Erythroblast (primary cell): ENCODE measurements at places on chromosomes 3 and 15.

DNA sequence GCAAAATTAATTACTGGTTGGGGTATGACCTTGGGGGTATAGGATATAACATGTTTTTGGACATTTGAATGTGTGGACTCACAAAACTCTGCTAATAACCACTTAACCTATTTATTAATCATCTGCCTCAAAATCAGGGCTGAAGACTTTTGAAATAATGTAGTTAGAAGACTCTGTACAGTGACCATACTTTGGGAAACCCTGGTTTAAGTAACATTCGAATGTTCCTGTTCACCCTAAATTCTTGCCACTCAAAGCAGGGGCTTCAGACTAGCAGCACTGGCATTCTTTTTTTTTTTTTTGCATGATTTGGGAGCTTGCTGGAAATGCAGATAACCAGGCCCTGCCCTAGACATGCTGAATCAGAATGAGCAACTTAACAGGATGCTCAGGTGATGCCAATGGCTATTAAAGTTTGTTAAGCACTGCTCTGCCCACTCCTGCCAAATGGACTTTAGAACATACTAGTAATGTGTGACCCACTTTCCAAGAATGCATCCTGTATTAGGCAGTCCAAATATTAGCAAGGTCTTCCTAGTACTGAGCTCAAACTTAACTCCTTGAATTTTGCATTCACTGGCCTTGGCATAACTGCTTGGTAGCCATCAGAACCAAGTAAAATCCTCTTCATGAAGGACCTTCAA is 12.7 kb upstream of the ST3GAL6 start:
- no peak for DNase-seq

GRCh38 chr3:195003006-195003892 is 267.7 kb downstream of the XXYLT1 start:
- DNase-seq: no peak

DNA sequence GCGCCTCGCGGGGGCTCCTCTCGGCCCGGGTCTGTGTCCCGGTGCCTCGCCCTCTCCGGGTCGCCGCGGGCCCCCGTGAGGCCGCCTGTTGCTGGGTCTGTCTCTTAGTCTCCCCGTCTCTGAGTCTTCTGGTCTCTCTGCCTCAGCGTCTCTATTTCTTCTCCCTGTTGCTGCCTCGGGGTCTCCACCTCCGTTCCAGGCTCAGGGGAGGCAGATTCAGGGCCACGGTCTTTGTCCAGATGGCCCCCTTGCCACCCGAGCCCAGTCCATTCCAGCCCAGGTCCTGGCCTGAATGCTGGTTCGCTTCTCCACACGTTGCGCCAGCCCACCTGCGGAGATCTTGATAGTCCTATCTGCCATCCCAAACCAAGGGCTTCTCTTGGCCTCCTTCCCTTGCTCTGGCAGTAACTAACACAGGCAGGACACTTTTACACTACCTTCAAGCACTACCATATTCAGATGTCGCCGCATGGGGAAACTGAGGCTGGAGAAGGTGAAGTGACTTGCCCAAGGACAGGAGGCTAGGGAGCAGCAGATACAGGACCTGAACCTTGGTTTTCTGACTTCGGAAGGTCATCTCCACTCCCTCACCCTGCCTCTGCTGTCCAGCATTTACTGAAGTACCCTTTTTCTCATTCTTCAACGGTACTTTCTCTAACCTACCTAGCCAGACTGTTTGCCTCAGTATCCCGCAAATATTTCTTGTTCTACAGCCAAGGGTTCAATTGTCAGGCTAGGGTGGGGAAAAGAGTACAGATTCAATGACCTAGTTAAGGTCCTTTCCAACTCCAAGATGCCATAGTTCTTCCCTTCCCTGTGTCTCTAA is 616 bp upstream of the IGDCC4 start:
- DNase-seq: no peak

DNA sequence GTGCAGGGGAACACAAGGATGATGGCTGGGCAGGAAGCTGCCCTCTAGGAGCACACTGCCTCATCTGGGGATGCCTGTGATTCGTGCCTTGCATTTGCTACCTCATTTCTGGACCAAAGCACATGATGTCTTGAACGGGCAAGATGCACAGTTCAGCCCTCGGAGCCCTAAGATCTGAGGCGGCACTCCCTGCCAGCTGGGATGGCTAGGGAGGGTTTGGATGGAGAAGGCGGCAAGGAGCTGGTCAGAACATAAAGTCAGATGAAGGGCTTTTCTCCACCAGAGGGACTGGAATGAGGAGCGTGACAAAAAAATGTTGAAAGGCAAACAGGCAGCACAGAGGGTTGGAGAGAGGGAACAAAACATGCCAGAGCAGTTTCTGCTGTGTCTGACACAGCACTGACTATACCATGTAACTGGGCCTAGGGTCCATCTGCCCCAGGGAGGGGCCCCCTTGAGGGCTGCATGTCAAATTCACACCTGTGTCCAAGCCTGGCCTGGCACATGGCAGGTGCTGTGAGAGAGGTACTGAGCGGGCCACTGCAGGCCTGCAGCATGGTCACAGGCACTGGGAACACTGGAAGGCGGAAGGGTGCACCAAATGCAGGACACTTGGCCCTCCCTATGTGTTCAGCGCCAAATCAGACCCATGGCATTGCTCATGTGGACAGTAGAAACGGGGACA is 21.7 kb downstream of the TMEM43 start:
- DNase-seq: no peak

DNA sequence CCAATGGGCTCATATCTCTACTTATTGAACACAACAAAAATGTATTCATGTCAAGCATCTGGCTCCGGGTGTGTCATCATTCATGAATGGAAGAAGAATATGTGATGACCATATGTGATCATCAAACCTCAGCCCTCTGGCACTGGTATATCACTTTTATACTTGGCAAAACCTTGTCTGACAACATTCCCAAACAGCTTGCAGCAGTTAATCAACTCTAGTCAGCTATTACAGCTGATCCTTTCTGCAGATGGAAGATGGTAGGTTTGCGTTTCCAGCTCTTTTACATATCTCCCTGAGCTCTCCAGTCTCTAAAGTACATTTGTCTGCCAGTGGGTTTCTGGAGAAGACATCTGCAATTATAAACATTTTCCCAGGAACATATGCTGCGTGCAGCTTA is 6.6 kb downstream of the PLSCR5 start:
- no peak for DNase-seq

DNA sequence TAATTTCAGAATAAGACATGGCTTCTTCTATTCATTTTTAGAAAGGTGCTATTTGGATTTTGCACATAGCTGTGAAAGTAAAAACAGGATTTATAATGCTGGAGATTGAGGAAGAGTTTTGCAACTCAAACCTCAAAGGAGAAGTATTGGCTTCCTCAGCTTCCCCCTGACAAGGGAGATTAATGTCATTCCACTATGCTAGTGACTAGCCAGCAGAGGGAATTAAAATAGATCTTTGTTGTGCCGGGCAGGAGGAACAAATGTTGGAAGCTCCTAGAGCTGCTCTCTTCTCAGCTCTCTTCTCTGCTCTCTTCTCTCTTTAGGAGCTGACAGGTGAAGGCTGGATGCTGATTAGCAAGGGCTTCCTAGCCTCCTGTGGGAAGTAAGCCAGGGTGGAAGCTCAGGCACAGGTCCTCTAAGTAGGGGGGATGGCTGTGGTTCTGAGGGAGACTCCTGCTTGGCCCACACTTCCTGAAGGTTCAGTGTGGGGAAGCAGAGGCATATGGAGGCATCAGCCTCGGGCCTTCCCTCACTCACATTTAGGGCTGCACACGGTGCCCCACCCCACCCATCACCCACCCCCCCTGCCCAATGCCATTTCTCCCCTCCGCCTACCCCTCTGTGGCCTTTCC is 29.6 kb downstream of the CX3CR1 start:
- DNase-seq: no peak

GRCh38 chr3:187074846-187075245 is 64.5 kb downstream of the RPL39L start:
- no peak for DNase-seq

GRCh38 chr3:165464736-165465135 is 268.6 kb upstream of the SLITRK3 start:
- no peak for DNase-seq

GRCh38 chr15:78107471-78107870 is 15.1 kb downstream of the SH2D7 start:
- no peak for DNase-seq
